ENCODE measurements at places on chromosomes 3 and 15.

GRCh38 chr3:134355416-134355815 is 18.8 kb downstream of the AMOTL2 start:
- no peak for DNase-seq

GRCh38 chr3:50396502-50396901 is 37.2 kb upstream of the TMEM115 start:
- no peak for DNase-seq

GRCh38 chr15:88394553-88395145 is 72.5 kb downstream of the MRPL46 start:
- no peak for DNase-seq

DNA sequence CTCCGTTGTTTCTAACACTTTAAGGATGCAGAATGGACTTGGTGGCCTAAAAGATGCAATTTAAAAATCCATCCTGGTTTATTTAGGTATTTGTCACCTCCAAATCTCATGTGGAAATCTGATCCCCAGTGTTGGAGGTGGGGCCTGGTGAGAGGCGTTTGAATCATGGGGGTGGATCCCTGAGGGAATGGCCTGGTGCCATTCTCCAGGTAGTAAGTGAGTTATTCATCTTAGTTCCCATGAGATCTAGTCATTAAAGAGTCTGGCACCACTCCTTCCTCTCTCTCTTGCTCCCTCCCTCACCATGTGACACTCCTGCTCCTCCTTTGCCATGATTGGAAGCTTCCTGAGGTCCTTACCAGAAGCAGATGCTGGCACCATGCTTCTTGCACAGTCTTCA is 339.1 kb downstream of the NTRK3 start:
- no peak for DNase-seq

- no peak for DNase-seq
These were observed 110.0 kb downstream of the TJP1 start for GRCh38 chr15:29712149-29712885.

DNA sequence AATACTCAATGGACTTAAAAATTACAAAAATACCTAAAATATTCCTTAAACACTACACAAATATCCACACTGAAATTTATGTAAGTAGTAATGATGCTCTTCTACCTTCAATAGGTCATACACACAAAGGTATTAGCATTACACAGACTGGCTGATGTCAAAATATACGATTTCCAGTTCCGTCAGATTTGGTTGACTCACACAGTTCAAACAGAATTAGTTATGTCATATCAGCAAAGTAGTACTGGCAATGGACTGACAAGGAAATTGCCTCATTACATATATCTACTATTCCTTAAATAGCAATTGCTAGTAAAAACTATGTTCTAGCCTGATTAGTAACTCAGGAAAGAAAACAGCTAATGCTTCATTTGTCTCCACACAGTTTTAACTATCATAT is 70.8 kb downstream of the ADAM10 start:
- no peak for DNase-seq

DNA sequence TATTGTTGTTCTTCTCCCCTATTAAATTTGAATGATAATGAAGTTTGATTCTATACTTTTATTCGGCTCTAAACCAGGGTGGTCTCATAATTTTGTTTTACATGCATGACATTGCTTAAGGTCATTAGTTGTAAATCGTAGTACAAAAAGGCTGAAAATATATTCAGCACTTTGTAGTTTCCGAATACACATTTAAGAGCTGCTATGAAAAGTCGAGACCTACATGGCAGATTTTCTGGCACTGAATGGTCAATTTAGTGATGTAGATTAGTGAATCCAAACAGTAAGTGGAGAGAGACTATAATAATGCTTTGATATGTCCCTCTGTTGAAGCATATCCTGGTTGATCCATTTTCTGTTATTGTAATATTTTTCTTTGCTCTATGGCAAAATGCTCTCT is 254.0 kb upstream of the SOX2 start:
- DNase-seq = no peak

Measured in RCC 7860 (cell line).